ENCODE measurements at places on chromosomes 12 and 14.

- no peak for DNase-seq
Measured at GRCh38 chr12:66048835-66049537, 81.6 kb downstream of the LLPH start.

GRCh38 chr14:52988139-52988538 is 37.3 kb upstream of the FERMT2 start:
- DNase-seq, result no peak

GRCh38 chr12:2485681-2486080 is 309.1 kb upstream of the FKBP4 start:
- DNase-seq, result no peak

- no peak for DNase-seq
Measured at GRCh38 chr14:55274146-55274545, 2.9 kb downstream of the FBXO34 start.

DNA sequence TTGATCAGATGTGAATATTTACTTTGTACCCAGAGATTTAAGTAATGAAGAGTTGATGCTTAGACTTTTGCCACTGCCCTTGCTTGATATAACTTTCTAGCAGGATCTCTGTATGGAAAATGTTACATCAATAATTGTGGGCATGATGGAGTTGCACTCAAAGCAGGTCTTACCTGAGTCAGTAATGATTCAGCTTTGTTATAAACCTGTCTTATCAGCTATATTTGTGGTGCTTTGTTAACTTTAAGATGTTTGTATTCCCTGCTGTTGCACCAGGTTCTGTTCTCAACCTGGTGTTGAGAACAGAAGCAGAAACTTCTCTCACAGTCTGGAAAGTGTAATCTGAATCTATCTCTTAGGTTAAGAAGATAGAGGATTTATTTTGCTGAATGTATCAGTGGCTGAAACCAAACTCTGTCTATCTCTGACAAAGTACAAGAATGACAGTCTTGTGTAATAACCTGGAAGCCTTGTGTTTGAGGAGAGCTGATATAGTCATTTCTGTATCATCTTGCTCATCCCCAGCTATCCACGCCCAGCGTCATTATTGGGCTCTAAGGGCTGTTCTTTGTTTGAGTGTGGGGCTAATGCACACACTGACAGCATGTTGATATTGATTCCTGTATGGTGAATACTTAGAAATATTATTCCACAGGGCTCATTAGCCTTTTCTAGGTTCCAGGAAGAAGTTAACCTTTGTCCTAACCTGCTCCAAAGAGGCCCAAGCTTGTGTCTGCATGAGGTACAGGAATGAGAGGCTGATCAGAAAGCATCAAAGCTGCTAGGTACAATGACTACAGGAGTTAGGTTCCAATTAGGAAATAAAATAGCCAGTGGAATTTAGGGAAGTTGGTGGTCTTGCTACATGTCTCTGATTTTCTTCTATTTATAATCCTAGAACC is 3.6 kb downstream of the AKAP6 start:
- no peak for DNase-seq

DNA sequence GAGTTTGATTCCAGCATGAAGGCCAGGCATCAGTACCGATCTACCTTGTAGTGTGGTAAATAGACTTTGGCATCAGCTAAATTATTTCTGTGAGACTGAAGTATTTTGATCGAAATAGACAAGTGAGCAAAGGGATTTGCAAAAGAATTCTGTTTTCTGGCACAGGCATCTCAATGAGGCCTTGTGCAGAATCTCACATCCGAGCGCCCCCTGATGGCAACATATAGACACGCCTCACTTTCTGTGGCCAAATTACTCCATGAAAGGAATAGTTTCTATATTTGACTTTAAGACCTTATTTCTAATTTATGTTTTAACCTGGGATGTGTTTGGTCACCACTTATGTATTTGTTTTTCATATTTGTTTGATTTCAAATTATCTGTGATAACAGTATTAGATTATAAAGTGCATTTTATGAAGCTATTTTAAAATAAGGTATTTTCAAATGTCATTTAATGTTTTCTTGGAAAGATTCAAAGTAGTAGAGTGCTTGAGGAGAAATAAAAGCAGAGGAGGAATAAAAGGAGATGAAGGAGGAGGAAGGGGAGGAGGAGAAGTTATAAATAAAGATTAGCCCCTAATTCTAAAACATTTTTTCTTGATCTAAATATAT is 731.9 kb downstream of the NRXN3 start:
- no peak for DNase-seq

- no peak for DNase-seq
Measured at GRCh38 chr12:70052931-70053497, 190.2 kb upstream of the CNOT2 start.

DNA sequence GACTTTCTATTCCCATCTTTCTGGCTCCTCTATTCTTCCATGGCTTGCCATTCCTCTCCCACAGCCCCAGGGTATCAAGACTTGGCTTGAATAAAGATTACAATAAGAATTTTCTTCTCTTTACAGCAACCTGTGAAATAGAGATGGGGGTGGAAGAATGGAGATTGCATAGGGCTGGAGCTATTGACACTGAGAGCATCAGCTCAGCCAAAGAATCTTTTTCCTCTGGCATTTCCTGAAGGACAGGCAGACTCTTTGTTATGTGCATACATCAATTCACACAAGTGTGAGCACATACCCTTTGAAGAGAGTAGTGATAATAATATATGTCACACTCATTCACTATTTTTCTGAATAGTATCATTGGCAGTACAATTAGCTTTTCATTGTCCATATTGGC is 4.7 kb downstream of the RNASE11 start:
- no peak for DNase-seq

GRCh38 chr12:6635856-6636531 is at the start of gene LPAR5:
Gene LPAR5 (minus strand): TSS chr12:6635959. CDS start chr12:6621248, 14,711 bp downstream.
- DNase-seq, result no peak

DNA sequence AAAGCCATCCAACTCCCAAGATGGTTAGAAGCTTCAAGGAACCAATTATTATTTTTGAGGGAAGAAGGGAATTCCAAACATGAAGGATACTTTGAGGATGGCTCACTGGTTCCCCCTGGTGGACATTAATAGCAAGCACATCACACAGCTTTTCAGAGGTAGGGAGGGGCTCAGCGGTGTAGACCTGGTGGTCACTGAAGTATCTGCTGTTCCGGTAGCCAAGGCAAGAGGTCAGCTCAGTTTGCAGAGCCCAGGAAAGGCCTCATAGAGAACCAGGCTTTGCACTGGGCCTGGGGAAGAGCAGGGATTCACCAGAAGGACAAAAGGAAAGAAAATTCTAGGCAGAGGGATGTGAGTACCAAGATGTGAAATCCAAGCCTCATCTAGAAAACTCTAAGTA is 118.7 kb downstream of the KSR2 start:
- no peak for DNase-seq

GRCh38 chr12:43836475-43836989 is 651 bp downstream of the TMEM117 start:
- DNase-seq, result no peak

- no peak for DNase-seq
Measured at GRCh38 chr14:19947413-19948090, 16.8 kb downstream of the OR4K1 start.

- no peak for DNase-seq
Measured at GRCh38 chr14:55451398-55451797, 11.0 kb upstream of the TBPL2 start.

DNA sequence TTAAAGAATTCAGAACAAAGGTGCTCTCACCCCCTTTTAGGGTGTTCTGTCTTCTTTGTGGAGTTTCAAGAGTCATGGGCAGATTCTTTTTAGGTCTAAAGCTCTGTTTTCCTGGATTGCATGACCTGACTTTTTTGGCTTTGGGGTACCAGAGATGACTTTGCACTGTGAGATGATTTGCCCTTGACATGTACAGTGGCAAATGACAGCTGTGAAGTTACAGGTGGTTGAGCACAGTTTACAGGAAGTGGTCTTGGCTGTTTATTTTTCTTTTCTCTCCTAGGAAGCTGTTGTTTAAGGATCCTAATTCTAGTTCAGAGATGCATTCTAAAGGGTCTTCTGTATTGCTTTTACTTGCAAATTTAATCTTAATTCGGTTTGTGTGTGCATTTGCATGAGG is 83.8 kb upstream of the METAP2 start:
- DNase-seq, result no peak

DNA sequence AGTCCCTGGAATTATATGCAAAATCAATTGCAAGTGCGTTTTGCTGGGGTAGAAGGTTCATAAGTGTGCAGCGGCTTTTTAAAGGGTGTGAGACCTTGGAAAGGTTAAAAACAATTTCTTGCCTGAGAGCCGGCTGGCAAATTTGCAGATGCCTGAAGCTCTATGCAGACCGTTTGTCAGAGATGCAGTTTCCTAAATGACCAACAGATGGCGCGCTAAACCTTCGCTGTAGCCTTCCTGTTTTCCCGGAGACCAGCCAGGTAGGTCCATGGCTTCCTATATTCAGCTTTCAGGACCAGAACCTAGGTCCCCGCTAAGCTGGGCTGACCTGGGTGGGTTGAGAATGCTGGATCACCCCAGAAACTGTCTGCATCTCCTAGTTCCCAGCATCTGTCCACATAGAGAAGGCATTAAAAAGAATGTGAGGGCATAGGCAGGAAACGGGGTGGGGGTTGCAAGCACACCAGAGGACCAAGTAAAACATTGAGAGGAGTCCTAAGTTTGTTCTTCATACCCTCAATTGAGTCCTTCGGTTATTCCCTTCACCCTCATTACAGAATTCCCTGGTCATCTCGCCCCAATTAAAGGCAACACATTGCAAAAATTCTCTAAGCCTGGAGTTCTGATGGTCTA is 5.7 kb upstream of the NOS1 start:
- DNase-seq, result peak; percentile 79

- no peak for DNase-seq
Measured at GRCh38 chr12:132723015-132723763, 12.5 kb downstream of the PGAM5 start.

- no peak for DNase-seq
Measured at GRCh38 chr14:100472094-100472455, 115.1 kb downstream of the BEGAIN start.

- DNase-seq, result no peak
Measured at GRCh38 chr14:75440733-75441477, 13.1 kb downstream of the JDP2 start.

- DNase-seq, result no peak
Measured at GRCh38 chr14:102903889-102904512, 18.5 kb upstream of the AMN start.

DNA sequence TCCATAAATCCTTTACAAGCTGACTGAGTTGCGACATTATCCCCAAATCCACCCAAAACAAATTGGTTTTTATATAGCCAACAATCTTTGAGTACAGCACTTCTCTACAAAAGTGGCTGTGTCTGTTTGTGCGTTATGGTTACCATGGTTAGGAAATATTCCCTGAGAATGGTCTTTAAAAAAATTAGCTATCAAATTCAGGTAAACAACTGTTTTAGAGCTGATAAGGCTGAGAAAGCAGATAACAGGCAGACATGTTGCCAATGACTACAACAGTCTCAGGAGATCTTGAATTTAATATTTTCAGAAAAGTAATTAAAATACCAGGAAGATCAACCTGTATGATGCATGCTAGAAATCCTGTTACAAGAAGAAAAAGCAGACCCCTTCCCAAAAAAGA is 248.0 kb downstream of the RASSF9 start:
- no peak for DNase-seq

- DNase-seq, result no peak
Measured at GRCh38 chr12:102950107-102950949, 7.1 kb upstream of the ASCL1 start.

DNA sequence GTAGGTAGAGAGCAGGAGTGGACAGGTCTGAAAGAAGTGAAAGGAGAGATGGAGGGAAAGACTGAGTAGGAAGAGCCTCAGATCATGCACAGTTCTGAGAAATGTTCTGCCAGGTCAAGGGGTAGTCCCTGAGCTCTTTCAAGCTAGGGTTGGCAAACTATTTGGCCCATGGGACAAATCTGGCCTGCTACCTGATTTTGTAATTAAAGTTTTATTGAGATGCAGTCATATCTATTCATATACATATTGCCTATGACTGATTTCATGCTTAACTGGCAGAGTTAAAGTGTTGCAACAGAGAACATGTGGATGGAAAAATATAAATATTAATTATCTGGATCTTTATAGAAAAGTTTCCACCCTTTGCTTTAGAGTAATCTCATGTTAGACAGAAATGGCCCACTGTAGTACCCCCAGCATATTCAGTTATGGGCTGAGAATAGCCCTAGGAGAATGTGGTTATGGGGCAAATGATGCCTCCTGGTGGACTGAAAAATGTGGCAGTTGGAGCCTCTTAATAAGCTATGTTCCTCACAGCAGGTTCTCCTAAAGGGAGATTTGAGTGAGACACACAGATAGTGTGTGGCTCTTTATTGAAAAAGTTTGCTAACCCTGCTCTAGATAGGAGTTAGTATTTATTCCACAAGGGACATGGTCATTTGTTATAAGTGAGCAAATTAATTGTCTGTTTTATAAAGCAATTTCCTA is 476.9 kb downstream of the LRIG3 start:
- DNase-seq, result no peak

GRCh38 chr12:124397807-124398577 is 103.1 kb downstream of the RFLNA start:
- no peak for DNase-seq

DNA sequence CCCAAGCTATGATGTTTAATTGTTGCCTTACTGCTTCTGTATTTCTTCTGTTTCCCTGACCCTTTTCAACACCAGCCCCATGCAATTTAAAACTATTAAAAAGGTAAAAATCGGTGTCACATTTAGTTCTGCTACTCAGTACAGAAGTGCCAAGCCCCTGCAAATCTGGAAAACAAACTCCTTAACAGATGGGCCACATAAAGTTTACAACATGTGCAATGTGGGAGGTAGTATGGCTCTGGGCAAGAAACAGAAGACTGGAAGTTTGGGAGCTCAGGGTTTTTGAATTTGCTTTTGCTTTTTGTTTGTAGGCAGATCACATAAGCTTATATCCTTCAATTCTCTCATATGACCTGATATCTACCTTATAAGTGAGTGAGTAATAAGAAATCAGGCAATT is 404.0 kb upstream of the ATP2B1 start:
- no peak for DNase-seq

DNA sequence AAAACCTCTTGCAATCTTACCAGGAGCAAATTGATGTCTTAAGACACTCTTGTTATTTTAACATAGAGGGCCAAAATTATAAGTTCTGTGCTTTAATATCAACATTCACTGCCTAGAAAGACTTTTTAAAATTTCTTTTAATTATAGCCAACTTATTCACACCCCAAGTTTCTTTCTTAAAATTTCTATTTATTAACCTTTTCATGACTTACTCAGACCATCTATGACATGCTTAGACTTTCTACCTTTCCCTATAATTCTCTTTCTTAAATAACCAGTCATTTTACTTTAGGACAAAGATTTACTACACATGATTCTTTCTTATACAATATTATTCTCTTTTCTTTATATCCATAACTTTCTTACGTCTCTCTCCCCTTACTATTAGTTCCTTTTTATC is 220.4 kb downstream of the NUBPL start:
- no peak for DNase-seq

DNA sequence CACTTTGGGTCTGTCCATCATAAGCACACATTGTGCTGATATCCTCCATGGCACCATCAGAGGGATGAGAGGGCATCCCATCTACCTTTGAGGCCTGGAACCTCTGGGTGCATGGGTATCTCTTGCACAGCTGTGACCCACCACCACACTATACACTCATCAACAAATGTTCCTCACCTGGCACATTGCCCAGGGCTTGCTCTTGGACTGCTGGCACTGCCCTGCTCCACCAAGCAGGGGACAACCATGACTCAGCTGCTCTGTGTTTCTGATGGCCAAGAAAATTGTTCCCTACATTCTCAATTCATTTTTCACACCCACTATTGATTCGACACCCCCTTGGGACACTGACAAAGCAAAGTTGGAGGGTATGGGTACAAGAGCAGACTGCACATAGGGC is 155.5 kb downstream of the PTPRO start:
- no peak for DNase-seq

Data from left renal cortex interstitium (tissue), 4 donors.